ENCODE measurements at places on chromosomes 1 and 21.

DNA sequence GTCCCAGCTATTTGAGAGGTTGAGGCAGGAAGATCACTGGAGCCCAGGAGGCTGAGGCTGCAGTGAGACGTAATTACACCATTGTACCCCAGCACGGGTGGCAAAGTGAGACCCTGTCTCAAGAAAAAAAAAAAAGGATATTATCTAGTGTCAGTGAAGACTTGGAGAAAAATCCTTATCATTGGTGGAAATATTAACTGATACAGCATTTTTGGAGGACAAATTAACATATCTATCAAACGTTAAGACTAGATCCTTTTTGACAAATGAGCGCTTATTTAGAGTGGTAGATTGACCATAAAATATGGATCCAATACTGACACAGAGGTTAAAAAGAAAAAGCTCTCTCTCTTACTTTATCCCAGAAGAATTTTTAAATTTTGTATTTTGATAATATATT is 35.2 kb upstream of the DYRK1A start:
- no peak for DNase-seq

- no peak for DNase-seq
Observed at GRCh38 chr21:41692185-41692565, 74.7 kb downstream of the RIPK4 start.

DNA sequence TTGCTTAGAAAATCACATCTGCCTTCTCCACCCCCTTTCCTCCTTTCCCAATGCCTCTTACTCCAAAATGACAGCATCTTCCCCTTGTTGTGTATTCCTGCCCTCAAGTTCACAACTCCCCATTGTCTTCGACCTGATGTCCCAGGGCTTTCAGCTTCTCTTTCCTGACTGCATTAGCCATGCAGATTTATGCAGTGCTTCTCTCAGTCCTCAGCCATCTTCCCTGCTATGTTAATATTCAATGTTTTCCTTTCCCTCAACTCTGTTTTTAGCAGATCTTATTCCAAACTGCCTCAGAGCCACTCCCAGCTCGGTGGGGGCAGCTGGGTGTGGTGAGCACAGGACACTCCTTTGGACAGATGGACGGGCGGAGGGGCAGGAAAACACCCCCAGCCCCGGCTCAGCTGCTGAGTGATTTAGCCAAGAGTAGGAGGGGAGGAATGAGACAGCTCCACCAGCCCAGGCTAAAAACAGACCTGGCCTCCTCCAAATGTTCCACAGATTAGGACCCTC is 71.0 kb downstream of the CD2 start:
- no peak for DNase-seq

DNA sequence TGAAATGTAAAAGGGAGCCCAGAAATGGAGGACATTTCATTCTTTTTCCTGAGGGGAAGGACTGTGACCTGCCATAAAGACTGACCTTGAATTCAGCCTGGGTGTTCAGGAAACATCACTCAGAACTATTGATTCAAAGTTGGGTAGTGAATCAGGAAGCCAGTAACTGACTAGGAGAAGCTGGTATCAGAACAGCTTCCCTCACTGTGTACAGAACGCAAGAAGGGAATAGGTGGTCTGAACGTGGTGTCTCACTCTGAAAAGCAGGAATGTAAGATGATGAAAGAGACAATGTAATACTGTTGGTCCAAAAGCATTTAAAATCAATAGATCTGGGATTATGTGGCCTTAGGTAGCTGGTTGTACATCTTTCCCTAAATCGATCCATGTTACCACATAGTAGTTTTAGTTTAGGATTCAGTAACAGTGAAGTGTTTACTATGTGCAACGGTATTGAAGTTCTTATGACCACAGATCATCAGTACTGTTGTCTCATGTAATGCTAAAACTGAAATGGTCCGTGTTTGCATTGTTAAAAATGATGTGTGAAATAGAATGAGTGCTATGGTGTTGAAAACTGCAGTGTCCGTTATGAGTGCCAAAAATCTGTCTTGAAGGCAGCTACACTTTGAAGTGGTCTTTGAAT is 2.9 kb downstream of the RGS2 start:
- no peak for DNase-seq

GRCh38 chr1:103111926-103112325 is 3.6 kb upstream of the COL11A1 start:
- no peak for DNase-seq

DNA sequence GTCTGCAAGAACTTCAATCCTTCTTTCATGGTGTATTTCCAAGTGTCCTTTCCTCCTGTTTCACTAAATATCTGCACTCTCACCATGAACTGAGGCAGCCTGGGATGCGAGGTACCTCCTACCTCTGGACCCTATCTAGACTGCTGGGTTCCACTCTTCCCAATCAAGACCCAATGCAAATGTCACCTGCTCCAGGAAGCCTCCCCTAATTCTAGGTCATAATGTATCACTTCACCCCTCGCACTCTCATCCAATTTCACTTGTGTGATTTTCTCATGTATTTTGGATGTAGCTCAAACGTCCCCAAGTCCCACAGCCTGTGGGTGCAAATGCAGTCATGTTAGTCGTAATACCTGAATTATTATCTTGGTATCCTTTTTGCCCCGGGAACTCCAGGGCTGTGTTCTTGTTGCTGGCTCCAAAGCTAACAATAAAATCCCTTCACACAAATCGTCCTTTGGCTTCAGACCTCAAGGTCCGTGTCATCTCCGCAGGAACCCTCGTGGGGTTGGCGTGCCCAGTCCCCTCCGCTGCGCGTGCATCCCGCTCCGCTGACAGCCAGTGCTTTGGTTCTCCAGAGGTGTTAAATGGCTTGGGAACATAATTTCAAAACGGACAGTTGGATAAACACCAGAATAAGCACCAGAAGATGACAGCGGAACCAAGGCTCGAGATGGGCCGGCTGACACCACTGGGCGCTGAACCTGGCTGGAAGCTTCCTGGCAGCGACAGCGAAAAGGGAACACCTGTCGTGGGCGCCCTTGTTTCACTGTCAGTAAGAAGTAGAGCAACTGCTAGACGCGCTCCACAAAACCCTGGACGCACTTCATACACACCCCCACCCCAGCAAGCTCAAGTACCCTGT is 1.0 kb upstream of the BACH1 start:
- no peak for DNase-seq

DNA sequence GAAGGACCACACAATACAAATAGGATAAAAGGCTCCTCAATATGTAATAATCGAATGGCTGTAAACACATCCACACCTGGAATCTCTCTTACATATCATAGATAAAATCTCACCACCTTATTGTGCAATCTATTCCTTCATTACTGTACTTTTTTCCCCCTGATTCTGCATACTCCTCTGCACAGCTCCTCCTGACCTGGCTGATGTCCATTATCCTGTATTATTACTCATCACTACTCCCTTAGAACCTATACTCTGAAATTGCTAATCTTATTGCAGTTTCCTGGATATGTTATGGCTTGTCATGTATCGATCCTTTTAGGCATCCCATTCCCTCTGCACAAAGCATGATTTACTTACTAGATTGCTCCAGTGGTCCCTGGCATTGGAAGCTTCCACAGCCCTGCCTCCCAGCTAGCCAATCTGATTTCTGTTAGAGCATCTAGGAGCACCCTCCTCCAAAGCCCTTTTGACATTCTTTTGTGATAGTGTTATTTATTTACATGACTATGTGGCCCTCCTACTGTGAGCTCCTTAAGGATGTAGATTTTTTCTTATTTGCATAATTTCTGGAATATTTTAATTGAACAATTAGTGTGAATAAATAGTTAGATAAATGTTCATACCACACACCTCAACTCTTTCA is 24.2 kb upstream of the PHGDH start:
- DNase-seq: no peak

GRCh38 chr1:220344745-220345144 is 72.5 kb upstream of the RAB3GAP2 start:
- DNase-seq: no peak

DNA sequence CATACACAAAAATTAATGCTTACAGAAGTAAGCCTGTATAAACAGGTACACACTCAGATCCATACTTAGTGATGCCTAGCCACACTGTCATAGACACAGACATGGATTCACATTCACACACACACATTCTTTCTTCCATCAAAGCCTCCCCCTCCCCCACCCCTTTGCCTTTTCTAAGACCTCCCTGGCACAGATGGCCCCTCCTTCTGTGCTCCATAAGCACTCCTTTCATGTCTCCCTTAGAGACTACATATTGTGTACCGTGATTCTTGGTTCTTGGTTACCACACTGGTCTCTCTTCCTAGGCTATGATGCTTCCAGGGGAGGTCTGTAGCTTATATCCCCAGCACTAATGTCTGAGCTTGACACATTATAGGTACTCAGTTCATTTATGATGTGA is 2.0 kb upstream of the NHLH2 start:
- DNase-seq: no peak

GRCh38 chr1:2411801-2412394 is 466 bp downstream of the PEX10 start:
- no peak for DNase-seq

- no peak for DNase-seq
Observed at GRCh38 chr1:30724175-30724574, 790 bp upstream of the MATN1 start.

GRCh38 chr21:40858517-40858916 is 11.6 kb upstream of the DSCAM start:
- no peak for DNase-seq

DNA sequence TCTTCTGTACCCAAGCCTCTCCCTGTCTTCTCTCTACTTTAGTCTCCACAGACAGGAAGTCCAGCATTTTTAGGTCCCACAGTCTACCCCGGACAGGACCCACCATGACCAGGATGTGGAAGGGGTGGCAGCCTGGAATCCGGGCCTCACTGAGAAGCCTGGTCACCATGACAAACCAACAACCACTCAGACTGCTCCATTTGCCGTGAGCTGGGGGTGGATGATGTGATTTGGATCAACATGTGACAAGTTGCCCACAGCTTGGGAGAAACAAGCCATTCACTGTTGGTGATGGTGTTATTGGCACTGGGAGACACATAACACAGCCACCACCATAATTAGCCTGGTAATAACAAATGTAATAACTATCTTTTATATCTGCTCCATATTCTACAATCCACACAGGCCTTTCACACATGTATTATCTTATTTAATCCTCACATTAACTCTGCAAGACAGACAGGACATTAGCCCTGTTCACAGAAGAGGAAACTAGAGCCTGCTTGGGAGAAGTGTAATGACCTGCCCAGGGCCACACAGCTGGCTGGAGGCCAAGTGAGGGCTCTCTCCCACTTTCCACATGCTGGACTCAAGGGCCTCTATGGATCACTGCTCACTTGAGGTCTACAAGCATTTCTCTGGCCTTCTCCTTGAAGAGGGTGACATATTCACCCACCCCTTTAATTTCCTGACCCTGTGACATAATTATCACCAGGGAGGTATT is 22.9 kb downstream of the MEF2D start:
- DNase-seq: no peak

- DNase-seq: no peak
Observed at GRCh38 chr1:160210561-160210960, 5.4 kb downstream of the PEA15 start.

DNA sequence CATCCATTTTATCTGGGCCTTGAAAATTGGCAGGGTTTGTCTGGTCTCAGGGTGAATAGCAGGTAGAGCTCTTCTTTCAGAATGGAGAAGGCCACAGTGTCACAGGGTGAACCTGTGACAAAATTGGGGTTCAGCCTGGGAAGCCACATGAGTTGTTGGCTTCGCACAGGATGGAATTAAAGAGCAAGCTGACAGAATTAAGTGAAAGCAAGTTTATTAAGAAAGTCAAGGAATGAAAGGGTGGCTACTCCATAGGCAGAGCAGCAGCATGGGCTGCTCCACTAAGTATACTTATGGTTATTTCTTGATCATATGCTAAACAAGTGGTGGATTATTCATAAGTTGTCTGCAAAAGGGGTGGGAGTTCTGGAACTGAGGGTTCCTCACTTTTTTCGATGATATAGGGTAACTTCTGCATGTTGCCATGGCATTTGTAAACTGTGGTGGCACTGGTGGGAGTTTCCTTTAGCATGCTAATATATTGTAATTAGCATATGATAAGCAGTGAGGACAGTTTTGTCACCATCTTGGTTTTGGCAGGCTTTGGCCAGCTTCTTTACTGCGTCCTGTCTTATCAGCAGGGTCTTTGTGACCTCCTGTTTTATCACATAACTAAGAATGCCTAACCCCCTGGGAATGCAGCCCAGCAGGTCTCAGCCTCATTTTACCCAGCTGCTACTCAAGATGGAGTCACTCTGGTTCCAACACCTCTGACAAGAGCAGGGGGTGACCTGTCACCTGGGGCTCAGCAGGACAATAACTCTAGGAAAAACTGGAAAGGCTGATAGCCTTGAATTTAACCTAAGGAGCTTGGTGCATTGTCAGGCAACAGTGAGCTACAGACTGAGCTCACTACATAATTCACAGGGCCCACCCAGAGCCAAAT is 5.1 kb downstream of the IFNAR2 start:
- no peak for DNase-seq

GRCh38 chr1:193727850-193728249 is 541.4 kb upstream of the B3GALT2 start:
- no peak for DNase-seq

DNA sequence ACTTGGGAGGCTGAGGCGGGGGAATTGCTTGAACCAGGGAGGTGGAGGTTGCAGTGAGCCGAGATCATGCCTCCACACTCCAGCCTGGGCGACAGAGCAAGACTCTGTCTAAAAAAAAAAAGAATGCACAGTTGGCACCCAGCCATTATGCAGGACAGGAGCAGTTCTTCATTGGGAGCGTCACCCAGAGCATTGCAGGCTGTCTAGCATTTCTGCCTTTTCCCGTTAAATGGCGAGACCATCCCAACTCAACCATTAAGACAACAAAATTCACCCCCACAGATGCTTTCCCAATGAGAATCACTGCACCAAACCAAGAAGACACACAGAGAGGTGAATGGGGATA is 105.8 kb downstream of the EDEM3 start:
- DNase-seq: no peak

- no peak for DNase-seq
Observed at GRCh38 chr21:16305686-16306085, 575.9 kb downstream of the USP25 start.

DNA sequence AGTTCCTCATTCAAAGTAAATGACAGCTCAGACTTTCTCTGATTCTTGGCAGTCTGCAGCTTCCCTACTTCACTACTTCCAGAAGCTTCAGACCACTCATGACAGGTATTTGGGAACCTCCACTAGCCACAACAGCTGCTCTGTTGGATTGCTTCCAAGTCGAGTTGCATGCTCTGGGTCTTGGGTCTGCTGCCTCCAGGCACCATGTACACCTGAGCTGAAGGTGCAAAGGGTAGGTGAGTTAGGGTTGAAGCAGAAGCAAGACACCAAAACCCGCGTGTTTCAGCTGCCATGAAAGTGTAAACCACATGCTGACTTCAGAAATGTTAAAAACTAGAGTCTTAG is 62.7 kb downstream of the ZNF684 start:
- DNase-seq: no peak

DNA sequence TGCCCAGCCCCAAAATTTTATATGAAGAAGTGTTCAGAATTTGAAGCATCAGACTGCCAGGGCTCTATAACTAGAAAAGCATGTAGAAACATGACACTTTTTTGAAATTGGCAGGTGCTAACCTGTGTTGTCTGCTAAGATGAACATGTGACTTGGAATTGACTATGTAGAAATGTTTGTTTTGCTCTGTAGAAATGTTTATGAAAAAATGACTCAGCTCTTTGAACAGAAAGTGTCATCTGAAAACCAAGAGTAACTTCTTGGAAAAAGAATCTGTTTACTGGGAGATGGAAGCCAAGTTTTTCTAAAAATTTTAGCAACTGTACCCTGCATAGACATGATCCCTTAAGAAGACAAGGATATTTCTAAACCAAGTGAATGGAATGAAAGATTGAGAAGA is 59.2 kb downstream of the LHX9 start:
- no peak for DNase-seq
